ENCODE measurements at places on chromosomes 16 and 17. TPM values are rescaled to one million over a fixed set of nuclear protein-coding genes. Genes with fewer than 3 reads are reported as not detected.

DRC3 gene
- 1.3 TPM for total RNA-seq

TNFSF12 gene
- total RNA-seq, result 6.5 TPM

FBXL16 gene
- total RNA-seq, result 2.0 TPM

CCL11 gene
- not detected for total RNA-seq

ZP2 gene
- total RNA-seq, result not detected

PRKAR1A gene
- 134 TPM for total RNA-seq

MPDU1 gene
- 114 TPM for total RNA-seq

ALOX15B gene
- total RNA-seq, result not detected

SLFN12L gene
- 15.1 TPM for total RNA-seq

- DNase-seq, result no peak
Observed at GRCh38 chr17:40849723-40850122, 17.3 kb downstream of the KRT12 start.

DNA sequence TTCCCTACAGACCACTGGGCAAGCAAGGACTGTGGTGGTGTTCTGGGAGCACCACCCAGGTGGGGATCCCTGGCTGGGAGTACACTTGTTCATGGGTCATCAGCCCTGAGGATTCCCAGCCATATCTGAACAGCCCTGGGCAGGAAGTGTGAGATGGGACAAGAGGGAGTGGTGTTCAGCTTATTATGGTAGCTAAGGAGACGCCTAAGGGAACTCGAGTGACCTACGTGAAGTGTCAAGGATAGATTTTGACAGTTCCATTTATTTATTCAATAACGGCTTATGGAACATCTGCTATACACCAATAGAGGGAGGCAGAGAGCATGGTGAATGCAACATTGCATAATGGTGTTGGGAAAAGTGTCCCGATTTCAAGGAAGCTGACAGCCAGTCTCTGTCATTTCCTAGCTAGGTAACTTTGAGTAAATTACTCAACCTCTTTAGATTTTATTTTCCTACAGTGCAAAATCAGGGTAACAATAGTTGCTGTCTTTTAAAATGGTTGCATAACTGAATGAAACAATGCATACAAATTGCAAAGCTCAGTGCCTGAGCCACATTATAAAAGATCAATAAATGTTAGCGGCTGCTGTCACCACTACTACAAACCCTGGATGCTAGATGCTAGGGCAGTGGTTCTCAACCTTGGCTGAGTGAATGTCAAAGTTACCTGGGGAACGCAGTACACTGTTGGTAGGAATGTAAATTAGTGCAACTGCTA, 534.1 kb downstream of the GRIN2A start:
- DNase-seq, result no peak

- no peak for DNase-seq
Observed at GRCh38 chr17:57735707-57736106, 9.4 kb downstream of the CCDC182 start.

DNA sequence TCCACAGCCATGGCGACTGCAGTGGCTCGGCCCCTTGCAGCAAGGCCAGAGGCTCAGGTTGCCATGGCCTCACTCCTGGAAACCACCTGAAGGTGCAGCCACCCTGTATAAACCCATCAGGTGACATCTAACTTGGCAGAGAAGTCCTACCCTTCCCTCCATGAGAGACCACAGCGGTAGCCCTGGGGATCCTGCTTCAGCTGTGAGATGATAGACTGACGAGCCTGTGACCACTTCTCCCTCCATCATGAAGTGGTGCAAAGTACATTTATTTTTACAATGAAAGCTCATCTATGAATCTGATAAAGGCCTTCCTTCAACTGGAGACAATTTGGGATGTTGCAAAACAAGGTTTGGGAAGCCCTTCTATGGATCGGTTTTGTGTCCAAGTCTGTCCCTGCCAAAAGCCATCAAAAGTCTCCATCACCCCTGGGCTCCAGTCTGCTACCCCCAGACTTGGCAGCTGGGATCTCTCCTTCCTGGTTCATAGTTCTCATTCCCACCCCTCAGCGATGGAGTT, 1.8 kb downstream of the ZACN start:
- DNase-seq, result no peak

- DNase-seq, result no peak
Observed at GRCh38 chr17:50708050-50709000, 611 bp upstream of the ANKRD40 start.

- DNase-seq, result no peak
Observed at GRCh38 chr17:78798695-78799559, 16.9 kb upstream of the CYTH1 start.

DNA sequence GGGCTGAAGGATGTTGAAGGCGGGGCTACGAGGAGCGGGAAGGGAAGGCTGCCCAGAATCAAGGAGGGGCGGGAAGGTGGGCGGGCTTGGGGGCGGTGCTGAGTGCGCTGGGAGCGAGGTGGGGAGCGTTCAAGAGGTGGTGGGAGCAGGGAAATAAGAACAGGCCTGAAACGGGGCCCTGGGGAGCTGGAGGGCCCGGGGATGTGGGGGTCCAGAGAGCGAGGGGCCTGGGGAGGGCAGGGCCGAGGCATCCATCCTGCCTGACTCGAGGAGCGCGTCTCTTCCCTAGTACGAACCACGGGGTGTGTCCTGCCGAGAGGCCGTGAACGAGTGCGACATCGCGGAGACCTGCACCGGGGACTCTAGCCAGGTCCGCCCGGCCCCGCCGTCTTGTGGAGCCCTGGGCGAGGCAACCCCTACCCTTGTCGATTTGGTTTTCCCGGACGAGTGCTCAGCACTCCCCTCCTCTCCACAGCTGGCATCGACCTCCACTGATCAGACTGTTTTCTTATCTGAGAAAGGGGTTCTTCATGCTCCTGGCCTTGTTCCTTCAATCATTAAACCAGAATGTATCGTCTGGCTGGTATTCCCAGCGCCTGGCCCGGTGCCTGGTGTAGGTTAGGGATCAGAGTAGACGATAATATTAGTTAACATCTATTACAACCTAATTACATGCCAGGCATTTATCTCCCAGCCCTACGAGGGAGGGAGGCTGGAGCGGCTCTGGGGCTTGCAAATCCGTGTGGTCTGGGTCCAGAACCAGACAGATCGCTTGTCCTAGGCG, 17.2 kb downstream of the ADAM11 start:
- no peak for DNase-seq

- DNase-seq, result no peak
Observed at GRCh38 chr16:53061701-53062159, 6.9 kb downstream of the CHD9 start.

GRCh38 chr17:60641810-60642220, 35.8 kb upstream of the BCAS3 start:
- DNase-seq, result no peak

DNA sequence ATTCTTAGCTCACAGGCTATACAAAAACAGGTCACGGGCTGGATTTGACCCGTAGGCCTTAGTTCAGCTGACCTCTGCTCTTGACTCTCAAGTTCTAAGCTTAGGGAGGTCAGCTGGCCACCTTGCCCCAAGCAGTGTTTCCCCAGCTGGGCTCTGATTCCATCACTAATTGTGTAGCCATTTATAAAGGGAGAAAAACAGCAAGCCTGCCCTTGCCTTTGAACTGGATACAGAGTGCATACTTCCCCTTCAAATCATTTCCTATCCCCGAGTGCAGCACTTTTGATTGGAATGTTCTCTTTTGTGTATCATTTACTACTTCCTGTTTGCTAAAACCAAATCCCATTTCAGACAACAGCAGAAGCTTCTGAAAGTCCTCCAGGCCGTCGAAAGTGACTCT, 153.6 kb downstream of the KATNIP start:
- no peak for DNase-seq

GRCh38 chr17:80859002-80859941, 132.4 kb upstream of the CHMP6 start:
- DNase-seq, result no peak

GRCh38 chr16:57071831-57072582, 20.4 kb upstream of the CPNE2 start:
- no peak for DNase-seq

- no peak for DNase-seq
Observed at GRCh38 chr17:63444457-63444856, 1.6 kb downstream of the CYB561 start.

- DNase-seq, result no peak
Observed at GRCh38 chr16:75927810-75928209, 201.5 kb upstream of the CPHXL start.

DNA sequence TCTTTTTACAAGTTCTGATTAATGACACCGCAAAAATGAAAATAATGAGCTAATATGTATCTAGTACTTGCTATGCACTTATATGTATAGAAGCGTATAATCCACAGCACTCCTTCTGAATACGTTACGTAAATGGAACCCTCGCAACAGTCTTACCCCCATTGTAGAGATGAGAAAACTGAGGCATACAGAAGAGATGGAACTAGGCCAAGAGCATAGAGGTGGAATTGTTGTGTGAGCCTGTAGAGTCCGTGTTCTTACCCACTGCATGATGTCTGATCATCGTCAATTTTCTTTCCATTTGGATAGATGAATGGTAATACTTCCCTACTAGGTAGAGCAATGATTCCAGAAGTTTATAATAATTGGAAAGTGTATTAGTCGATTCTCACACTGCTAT, 394.1 kb downstream of the WWOX start:
- no peak for DNase-seq

GRCh38 chr17:76265624-76266243, 586 bp downstream of the UBALD2 start:
- DNase-seq, result peak; percentile 45

GRCh38 chr17:75738218-75738802, 17.1 kb downstream of the ITGB4 start:
- DNase-seq, result no peak

GRCh38 chr17:71709271-71709890, 411.4 kb upstream of the SOX9 start:
- DNase-seq, result no peak

- DNase-seq, result no peak
Observed at GRCh38 chr16:81866820-81867440, 87.8 kb downstream of the PLCG2 start.

DNA sequence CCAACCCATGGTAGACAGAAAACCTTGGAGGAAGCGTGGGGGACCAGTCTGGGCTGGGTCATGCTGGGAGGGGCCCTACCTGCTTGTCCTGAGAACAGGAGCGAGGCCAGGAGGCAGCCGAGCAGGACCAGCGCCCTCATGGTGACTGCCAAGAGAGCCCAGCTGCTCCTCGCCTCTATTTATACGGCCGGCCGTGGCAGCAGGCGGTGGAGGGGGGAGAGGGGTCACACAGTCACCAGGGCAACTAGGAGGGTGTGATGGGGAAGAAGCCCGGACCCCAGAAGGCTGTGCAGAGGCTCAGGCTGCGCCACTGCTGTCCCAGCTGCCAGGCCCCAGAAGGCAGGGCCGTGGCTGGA, at the start of gene SRL:
TSS of gene SRL (minus strand) at position 153 of the 356 bp plus-strand sequence. CDS start at position 140, 13 bp downstream.
- DNase-seq, result no peak

GRCh38 chr16:81814751-81815428, 35.8 kb downstream of the PLCG2 start:
- no peak for DNase-seq

GRCh38 chr17:21298056-21298982, 13.8 kb downstream of the MAP2K3 start:
- DNase-seq, result no peak

- DNase-seq, result no peak
Observed at GRCh38 chr16:56709443-56710040, 20.4 kb upstream of the NUP93 start.

DNA sequence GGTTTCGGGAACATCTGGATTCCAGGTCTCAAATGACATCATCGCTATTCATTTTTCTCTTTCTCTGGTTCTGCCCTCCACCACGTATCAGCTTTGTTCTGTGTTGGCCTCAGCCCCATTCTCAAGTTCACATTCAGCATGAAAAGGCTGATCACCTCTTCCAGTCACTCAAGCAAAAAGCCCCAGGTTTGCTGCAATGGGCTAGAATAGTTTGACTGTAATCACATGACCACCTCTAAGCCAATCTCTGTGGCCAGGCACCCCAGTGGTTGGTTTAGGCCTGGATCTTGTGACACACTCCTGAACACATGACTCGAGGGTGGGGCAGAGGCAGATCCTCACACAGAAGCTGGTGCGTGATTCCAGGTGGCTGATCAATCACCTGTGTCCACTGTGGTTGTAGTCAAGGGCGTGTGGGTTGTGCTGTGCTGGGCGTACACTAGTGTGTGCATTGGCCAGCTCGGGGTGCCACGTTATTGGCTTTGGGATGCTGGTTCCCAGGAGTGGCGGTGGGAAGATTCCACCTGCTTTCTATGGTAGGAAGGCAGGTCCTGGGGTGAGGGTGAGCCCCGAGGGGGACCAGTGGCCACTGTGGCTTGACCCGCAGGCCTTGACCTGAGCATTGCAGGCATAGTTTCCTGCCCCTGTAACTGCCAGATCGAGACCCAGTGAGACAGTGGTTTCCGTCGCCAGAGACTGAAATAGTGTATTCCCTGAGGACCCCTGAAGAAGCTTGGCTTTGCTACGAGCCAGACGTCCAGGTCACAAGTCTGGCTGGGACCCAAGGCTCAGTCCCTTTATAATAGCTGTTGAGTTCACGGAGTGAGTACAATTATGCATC, 12.0 kb downstream of the EEF2K start:
- no peak for DNase-seq

Measured in activated T-cell treated with anti-CD3 and anti-CD28 coated beads, Interleukin-2, amount 50 U/mL, for 4 hours (primary cell).